H9 (cell line): ENCODE measurements at places on chromosomes 1 and 21.

- H3K4me1 ChIP-seq, result peaks cover 4% of the 10 kb centered on the region; the same call in 1 of the 2 replicates
- peak overlapping the region; percentile 43; the same call in 2 of the 3 replicates for H3K4me3 ChIP-seq
- no peak overlapping the region for H3K27ac ChIP-seq
- DNase-seq, result no peak
- peaks cover 58% of the 10 kb centered on the region for H3K27me3 ChIP-seq
- no peaks in the 10 kb centered on the region for H3K36me3 ChIP-seq
Measured at GRCh38 chr1:119007339-119007669, 19.2 kb upstream of the TBX15 start.

DNA sequence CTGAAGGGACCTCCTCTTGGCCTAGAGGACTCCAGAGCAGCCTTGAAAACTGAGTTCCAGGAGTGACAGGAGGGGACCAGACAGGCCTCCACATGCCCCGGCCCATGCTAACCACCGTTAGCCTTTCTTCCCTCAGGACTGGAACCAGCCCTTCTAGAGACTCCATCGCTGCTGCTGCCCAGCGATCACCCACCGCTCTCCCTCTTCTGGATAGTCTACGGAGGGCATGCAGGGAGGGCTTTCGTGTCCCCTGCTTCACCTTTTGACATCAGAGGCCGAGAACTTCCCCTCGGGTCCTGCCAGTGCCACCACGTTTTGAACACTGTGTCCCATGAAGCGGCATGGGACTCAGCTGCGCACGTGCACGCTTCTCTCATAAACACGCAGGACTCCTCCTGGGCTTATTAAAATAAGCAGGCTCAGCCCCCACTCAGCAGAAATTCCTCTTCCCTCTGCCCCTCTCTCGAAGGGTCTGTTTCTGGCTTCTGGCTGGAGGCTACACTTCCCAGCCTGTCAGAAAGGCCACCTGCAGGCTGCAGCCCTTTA, 26.6 kb downstream of the NPHP4 start:
- H3K4me3 ChIP-seq, result no peak overlapping the region
- H3K4me1 ChIP-seq, result peaks cover 2% of the 10 kb centered on the region; the same call in 1 of the 2 replicates
- peaks cover 39% of the 10 kb centered on the region for H3K36me3 ChIP-seq
- no peaks in the 10 kb centered on the region for H3K27me3 ChIP-seq

DNA sequence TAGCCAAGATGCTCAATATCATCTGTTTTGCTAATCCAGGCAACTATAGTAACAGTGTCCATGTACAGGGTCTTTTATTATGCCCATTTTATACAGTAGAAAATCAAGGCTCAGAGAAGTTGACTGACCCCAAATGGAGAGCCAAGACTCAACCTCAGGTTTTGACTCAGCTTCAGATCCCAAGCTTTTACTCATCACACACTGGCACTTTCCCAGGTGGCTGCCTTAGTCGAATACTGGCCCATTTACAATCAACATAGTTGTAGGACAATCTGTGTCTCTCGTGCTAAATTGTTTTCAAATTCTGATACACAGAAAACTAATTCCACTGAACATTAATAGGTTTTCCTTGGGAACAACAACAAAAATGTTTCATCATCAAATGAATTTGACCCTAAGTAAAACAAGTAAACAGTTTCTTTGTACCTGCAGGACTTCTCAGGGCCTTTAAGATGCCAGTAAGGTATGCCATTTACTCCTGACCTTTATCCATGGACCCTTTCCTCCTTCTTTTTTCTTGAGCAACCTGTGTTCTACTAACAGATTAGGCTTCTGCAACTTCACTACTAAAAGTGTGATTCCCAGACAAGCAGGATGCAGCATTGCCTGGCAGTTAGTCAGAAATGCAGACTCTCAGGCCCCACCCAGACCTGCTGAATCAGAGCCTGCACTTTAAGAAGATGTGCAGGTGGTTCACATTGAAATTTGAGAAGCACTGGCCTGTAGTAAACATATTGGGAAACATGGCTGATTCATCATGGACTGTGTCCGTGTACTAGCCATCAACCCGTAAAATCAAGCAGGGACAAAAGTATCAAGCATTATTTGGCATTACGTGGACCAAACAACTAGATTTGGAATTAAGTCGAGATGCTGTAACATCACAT, 128.8 kb downstream of the RRAGC start:
- no peak for DNase-seq
- peaks cover 22% of the 10 kb centered on the region for H3K4me1 ChIP-seq
- no peaks in the 10 kb centered on the region; the same call in 1 of the 2 replicates for H3K27me3 ChIP-seq
- no peaks in the 10 kb centered on the region for H3K36me3 ChIP-seq

DNA sequence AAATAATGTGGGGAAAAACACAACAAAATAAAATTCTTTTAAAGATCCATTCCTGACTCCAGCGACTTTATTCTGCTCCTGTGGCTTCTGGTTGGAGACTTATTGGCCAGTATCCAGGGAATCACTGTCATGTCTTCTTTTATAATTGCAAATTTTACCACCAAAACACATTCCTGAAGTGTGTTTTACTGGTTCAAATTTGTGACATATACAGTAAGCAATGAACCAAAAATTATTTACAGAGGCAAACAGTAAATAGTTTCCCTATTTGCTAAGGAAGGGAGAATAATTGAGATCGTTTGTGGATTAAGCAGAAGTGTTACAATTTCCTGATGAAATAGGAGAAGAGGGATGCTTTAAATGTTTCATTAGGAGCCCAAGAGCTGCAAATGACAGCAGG, 118.7 kb downstream of the ZNF281 start:
- peaks cover 2% of the 10 kb centered on the region; the same call in 1 of the 2 replicates for H3K4me1 ChIP-seq
- no peak overlapping the region for H3K27ac ChIP-seq
- H3K27me3 ChIP-seq, result peaks cover 1% of the 10 kb centered on the region; the same call in 1 of the 2 replicates

- H3K27ac ChIP-seq, result no peak overlapping the region
- no peaks in the 10 kb centered on the region for H3K36me3 ChIP-seq
- no peak overlapping the region for H3K4me3 ChIP-seq
- no peaks in the 10 kb centered on the region for H3K27me3 ChIP-seq
- no peaks in the 10 kb centered on the region for H3K4me1 ChIP-seq
Measured at GRCh38 chr1:221992427-221992826, 250.5 kb upstream of the DUSP10 start.

GRCh38 chr1:17680308-17680707, 74.8 kb upstream of the ACTL8 start:
- no peaks in the 10 kb centered on the region; the same call in 1 of the 3 replicates for H3K36me3 ChIP-seq
- DNase-seq, result no peak
- H3K4me1 ChIP-seq, result peaks cover 3% of the 10 kb centered on the region; the same call in 1 of the 2 replicates
- H3K4me3 ChIP-seq, result no peak overlapping the region

DNA sequence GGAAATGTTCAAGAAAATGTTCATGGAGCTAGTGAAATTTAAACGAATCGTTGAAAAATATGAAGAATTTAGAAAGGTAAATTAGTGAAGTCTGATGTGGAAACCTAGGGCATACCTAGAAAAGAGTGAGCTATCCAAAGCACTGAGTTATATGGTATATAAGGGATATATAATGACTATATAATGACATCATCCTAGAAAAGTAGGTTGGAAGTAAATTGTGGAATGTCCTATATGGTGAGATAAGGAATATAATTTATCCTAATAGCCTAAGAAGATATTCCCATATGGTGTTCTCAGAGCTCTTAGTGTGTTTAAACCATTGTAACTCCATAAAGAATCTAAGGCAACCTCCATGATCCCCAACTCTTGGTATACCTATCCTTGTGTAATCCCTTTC, 876.4 kb upstream of the ADGRL2 start:
- no peak for DNase-seq
- H3K27ac ChIP-seq, result no peak overlapping the region
- H3K4me3 ChIP-seq, result no peak overlapping the region
- H3K36me3 ChIP-seq, result no peaks in the 10 kb centered on the region
- no peaks in the 10 kb centered on the region for H3K27me3 ChIP-seq
- no peaks in the 10 kb centered on the region for H3K4me1 ChIP-seq

- no peaks in the 10 kb centered on the region; the same call in 1 of the 2 replicates for H3K27me3 ChIP-seq
- no peak overlapping the region for H3K4me3 ChIP-seq
- H3K27ac ChIP-seq, result no peak overlapping the region
- peaks cover 10% of the 10 kb centered on the region for H3K4me1 ChIP-seq
Measured at GRCh38 chr1:114090738-114091505, 62.7 kb downstream of the SYT6 start.

GRCh38 chr1:153647346-153647714, 11.2 kb upstream of the SNAPIN start:
- no peaks in the 10 kb centered on the region for H3K4me1 ChIP-seq
- H3K4me3 ChIP-seq, result no peak overlapping the region
- no peak overlapping the region for H3K27ac ChIP-seq
